Activated CD8-positive, alpha-beta T cell treated with anti-CD3 and anti-CD28 coated beads, Interleukin-2, amount 10 ng/mL, durations not matched to agents 7 days and 5 days (primary cell): ENCODE measurements at places on chromosomes 16 and 17. TPM values are rescaled to one million over a fixed set of nuclear protein-coding genes. Genes with fewer than 3 reads are reported as not detected.

DOC2B gene
- total RNA-seq: not detected

CYBA gene
- total RNA-seq: 568 TPM

KCNJ2 gene
- not detected for total RNA-seq

SMG1 gene
- 127 TPM for total RNA-seq

TPSB2 gene
- not detected for total RNA-seq

MOSMO gene
- 11.9 TPM for total RNA-seq

ASPHD1 gene
- not detected for total RNA-seq

KCTD19 gene
- 1.1 TPM for total RNA-seq

DNAI2 gene
- 0.84 TPM for total RNA-seq

EPX gene
- total RNA-seq: not detected

NUPR1 gene
- total RNA-seq: not detected

MFAP4 gene
- not detected for total RNA-seq

CCNF gene
- 110 TPM for total RNA-seq

GRCh38 chr17:21275047-21275578 is 9.4 kb upstream of the MAP2K3 start:
- DNase-seq: no peak

- DNase-seq: no peak
Observed at GRCh38 chr17:75831032-75831571, 13.1 kb downstream of the UNC13D start.

GRCh38 chr17:19024101-19025078 is 19.8 kb upstream of the FAM83G start:
- peak; percentile 35 for DNase-seq

DNA sequence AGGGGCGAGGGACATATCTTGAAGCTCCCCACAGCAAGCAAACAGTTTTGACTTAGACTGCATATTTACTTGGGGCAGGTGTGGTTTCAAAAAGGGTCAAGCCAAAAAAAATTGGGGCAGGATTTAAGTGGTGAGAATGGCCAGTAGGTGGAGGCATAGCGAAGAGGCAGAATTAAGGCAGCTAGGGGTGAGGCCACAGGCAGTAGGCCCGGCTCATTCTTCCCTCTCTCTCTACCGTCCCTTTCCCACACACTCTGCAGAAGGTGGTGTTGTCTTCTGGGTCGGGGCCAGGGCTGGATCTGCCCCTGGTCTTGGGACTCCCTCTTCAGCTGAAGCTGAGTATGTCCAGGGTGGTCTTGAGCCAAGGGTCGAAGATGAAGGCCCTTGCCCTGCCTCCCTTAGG is 2.6 kb downstream of the SHBG start:
- peak; percentile 62 for DNase-seq

DNA sequence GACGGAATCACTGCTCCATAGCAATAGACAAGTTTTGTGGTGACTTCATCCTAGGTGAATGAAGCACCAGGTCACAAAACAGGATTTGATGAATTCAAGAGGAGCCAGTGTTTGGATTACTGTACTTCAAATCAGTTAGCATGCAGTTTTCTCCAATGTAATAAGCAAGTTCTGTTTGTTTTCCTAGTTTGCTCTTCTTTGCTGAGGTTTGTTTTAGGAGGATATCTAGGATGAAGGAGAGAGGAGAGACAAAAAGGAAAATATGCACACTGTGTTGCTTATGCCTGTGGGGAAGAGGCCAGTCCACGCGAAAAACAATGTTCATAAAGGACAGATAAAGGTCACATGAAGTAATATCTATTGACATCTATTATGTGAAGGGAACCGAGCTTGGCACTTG is 9.0 kb downstream of the KRT37 start:
- no peak for DNase-seq

- DNase-seq: no peak
Observed at GRCh38 chr17:17560975-17561374, 30.5 kb downstream of the PEMT start.

DNA sequence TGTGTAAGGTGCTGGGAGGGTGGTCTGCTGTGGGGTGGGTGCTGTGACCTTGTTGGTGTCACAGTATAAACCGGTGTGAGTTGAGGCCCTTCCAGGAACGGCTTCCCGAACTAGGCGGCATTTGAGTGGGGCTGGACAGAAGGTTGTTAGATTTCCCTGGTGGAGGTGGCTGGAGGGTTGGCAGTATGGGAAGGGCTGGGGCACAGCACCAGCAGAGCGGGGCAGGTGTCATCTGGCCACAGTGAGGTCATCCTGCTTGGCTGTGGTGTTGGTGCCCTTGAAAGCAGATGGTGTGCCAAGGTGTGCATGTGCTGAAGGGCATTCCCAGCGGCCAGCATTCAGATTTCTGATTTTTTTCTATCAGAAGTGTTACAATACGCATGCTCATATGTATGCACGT is 28.1 kb downstream of the BANP start:
- no peak for DNase-seq

DNA sequence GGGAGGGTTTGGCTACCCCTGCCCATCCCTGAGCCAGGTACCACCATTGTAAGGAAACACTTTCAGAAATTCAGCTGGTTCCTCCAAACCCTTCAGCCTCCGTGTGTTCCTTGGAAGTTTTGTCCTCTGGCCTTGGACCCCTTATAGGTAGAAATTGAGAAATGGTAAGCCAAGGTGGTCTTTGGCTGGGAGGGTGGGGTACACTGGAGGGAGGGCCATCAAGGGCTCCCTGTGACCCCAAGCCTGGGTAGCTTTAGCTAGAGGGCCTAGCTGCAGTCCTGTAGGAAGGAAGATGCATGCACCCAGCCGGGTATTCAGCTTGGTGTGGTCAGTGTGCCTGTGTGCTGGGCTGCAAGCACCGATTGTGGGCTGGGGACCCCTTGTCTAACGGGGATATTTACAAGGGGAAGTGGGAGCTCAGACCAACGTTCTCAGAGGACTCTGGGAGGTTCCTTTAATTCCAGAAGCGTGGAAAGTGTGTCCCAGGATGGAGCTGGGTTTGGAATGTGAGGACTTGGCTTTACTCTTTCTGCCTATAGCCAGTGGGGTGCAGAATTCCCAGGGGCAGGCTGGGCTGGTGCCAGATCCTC is 6.8 kb downstream of the NAT9 start:
- no peak for DNase-seq

DNA sequence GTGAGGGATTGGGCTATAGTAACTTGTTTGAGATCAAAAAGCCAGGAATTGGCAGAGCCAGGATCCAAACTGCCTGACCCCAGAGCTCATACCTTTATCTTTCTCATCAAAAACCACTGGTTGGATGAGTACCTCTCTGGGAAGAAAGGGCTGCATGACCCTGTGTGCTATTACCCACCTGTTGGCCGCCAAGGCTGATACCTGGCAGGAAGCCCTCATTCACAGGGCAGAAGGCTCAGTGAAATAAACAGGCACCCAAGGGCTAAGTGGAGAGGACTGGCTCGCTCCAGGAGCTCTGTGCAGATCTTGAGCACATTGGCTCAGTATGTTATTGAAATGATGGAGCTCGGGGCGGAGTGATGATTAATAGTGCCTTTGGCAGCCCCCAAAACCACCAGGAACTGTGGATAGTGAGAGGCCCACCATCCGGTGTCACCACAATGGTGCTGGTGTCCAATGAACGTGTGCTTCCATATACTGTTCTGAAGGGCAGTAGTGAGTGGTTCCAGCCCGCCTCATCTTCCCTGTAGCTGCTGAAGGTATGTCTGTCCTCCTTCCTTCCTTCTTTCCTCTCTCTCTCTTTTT is 197.6 kb downstream of the MSI2 start:
- no peak for DNase-seq

GRCh38 chr17:80456465-80457235 is 19.8 kb downstream of the NPTX1 start:
- DNase-seq: no peak

DNA sequence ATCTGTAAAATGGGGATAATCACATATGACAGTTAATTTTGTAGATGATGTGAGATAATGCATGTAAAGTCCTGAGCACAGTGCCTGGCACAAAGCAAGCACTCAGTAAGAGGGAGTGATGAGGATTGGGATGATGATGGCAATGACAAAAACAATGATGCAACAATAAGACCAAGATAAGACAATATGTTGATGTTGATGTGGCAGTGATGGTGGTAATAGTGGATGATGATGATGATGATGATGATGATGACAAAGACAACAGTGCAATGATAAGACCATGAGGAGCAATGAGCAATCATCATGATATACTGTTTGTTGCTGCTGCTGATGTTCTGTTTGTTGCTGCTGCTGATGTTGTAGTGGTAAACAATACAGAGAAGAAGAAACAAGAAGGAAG is 344.1 kb downstream of the NPIPA8 start:
- DNase-seq: no peak

DNA sequence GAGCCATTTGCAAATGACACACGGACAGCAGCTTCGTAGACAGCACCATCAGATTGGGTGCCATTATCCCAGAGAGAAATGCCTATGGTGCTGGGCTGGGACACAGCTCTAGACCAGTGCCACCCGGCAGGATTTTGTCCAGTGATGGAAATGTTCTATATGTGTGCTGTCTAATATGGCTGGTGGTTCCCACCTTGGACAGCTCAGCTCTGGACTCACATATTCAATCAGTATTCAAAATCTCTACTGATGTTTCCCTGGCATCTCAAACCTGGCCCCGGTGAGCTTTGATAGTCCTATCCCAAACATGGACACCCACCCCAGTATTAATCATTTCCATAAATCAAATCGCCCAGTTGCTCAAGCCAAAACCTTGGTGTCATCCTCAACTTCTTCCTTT is 23.0 kb downstream of the FA2H start:
- no peak for DNase-seq

- peak; percentile 90 for DNase-seq
Observed at GRCh38 chr16:75288596-75289120, 37.2 kb upstream of the BCAR1 start.

DNA sequence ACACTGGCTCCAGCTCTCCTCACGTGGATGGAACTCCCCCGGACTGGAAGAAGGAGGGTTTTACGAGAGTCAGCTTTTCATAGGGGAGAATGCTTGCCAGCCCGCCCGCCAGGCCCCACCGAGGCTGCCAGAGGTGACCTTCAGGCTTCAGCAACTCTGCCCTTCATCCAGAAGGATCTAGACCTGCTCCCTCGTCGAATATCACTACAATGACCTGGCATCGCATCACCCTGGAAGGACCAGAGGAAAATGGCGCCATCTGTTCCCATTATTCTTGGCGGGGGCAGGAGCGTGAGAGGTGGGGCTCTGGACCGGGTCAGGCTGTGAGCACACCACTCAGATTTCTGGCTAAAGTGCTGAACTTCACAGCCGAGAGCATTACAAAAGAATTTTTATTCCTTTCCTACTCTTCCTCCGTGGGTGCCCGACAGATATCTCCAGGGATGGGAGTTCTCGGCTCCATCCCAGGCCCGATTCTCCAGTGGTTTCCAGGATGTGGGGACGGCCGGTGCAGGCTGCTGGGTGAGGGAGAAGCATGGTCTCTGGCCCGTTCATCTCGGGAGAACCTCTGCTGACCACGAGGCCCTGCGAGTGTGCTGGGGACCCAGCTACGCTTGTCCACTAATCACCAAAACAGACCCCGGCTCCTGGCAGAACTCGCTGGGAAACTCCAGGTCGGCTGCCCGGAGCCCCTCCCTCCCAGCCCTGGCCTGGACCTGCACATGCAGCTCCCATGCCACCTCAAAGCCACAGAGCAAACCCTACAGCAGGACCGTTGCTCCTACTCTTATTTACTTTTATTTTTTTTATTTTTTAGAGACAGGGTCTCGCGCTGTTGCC is 36.8 kb upstream of the ZNF469 start:
- no peak for DNase-seq

- peak; percentile 81 for DNase-seq
Observed at GRCh38 chr17:63434951-63435571, 11.0 kb downstream of the CYB561 start.

GRCh38 chr16:11610580-11610979 is 23.9 kb upstream of the LITAF start:
- no peak for DNase-seq

DNA sequence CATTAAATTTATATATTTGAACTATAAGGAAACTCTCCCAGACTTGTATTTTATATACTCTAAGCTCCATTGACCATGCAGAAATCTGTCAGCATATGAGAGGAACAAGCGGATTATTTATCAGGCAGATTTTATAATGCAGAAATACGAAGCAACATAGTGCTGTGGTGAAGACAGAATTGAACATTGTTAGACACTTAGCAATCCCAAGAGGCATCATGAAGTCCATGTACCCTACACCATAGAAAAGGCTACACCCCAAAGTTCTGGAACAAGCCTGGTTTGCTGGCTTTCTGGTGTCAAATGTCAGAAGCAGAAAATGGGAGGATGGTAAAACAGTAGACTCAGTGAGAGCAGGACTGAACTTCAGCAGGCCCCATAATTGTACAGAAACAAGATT is 241.1 kb downstream of the PRKCA start:
- DNase-seq: no peak

GRCh38 chr16:68447653-68448359 is 502 bp downstream of the SMPD3 start:
- DNase-seq: no peak

GRCh38 chr17:41212524-41213169 is 13.8 kb upstream of the KRTAP9-2 start:
- DNase-seq: no peak

- DNase-seq: no peak
Observed at GRCh38 chr16:17160285-17160853, 310.4 kb downstream of the XYLT1 start.

GRCh38 chr17:61185385-61185784 is 214.3 kb upstream of the TBX2 start:
- DNase-seq: no peak

GRCh38 chr17:67912656-67913055 is 83.6 kb downstream of the C17orf58 start:
- no peak for DNase-seq

GRCh38 chr16:3171181-3171854 is 16.7 kb upstream of the OR1F1 start:
- peak; percentile 63 for DNase-seq

GRCh38 chr16:3065069-3065741 is at the start of gene IL32:
IL32 (plus strand) TSS chr16:3065640; CDS start chr16:3065812, 172 bp downstream.
- DNase-seq: peak; percentile 78

GRCh38 chr16:30457743-30458560 is 12.3 kb upstream of the SEPHS2 start:
- no peak for DNase-seq

DNA sequence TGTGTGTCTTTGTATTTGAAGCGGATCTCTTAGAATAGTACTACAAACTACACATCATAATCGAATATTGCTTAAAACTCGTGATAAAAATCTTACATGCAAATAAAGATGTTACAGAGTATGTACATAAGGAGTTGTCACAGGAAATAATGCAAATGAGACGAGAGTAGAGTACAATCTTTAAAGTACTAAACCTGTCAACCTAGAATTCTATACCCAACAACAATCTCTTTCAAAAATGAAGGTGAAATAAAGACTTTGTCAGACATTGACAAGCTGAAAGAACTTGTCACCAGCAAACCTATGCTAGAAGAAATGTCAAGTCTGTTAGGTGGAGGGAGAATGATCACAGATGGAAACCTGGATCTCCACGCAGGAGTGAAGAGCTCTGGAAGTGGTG is 83.7 kb upstream of the GNG13 start:
- DNase-seq: no peak

- no peak for DNase-seq
Observed at GRCh38 chr17:48996722-48997102, 473 bp upstream of the IGF2BP1 start.
